ENCODE measurements at places on chromosomes 12 and 14.

DNA sequence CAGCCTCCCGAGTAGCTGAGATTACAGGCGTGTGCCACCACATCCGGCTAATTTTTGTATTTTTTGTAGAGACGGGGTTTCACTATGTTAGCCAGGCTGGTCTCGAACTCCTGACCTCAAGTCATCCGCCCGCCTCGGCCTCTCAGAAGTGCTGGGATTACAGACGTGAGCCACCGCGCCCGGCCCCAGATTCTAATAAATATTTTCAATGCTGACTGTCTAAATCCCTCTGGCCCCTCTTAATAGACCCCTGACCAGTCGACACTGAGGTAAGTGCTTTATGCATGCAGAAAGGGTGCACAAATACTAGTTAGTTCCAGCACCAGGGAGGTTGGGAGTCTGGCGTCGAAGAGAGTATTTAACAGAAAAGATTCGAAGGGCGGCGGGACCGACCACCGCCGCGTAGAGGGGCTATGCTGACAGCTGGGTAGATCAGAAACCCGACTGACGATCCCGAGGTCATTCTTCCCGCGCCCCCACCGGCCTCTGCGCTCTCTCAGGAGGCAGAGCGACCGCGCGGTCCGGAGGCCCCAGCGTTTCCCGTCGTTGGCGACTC is 1.1 kb upstream of the SPATS2 start:
- no peak for DNase-seq

DNA sequence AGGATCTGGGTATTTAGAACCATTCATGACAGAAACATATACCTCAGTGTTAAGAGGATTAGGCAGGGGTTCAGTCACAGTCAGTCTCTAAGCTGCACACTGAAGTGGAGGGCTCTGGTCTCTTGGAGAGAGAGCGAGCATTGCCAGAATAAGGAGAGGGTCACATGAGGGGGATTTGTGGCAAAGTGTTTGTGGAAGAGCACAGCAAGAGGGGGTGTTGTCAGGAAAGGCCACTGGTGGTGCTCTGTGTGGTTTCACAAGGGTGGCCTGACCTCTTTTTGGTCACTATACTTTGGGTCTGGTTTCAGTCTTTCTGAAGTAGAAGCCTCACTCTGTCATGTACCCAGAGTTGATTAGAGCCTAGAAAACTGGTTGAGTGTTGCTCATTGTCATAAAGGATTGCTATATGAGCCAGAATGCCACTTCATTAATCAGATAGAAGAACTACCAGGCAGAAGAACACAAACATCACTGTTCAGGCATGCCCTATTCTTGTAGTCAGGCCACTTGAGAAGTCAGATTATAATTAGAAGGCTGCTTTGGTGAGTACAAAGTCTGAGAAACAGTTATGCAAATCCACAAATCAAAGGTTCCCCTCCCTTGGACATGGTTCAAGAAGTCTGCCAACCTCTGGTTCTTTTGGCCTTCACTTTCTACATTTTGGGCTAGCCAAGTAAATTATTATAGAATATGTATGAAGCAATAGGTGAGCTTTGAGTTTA is 8.4 kb downstream of the TMEM19 start:
- no peak for DNase-seq

- DNase-seq: peak; percentile 51
Measured at GRCh38 chr12:108696111-108696995, 35.0 kb downstream of the CORO1C start.

DNA sequence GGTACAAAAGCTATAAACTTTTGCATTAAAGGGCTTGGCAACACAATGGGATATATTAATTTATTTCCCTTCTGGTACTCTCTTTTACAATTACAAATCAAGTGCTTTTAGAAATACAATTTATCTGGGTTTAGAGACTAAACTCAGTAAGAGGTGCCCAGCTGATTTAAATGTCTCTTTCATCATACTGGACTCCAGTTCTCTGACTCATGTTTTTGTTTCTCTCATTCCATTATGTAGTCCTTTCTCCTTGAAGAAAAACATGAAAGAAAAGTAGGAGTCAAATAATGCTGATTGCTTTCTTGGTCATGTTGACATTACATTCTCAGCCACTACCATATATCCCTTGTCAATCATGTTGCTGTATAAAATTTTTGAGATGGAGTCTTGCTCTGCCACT is 36.3 kb upstream of the CFL2 start:
- peak; percentile 41 for DNase-seq

GRCh38 chr12:66011731-66012130 is 118.8 kb downstream of the LLPH start:
- no peak for DNase-seq

- DNase-seq: no peak
Measured at GRCh38 chr14:92617581-92617980, 104.0 kb downstream of the RIN3 start.

DNA sequence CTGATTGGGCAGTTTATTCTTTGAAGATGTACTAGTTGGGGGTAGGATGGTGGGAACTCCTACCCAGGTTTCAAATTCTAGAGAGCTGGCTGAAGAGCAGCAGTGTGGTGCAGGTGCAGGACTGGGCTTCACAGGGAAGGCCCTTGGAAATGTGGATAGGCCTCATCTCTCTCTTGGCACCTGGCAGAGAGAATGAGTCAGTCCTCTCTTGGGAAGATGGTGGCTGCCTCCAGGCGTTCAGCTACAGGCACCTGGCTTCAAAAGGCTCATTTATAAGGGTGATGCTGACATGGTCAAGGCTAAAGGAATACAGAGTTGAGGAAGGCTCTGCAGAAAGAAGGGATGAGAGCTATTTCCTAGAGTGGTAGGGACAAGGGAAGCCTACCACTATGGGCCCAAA is 179.7 kb upstream of the VASH1 start:
- no peak for DNase-seq

- DNase-seq: no peak
Measured at GRCh38 chr14:59229653-59230406, 41.4 kb downstream of the DAAM1 start.

DNA sequence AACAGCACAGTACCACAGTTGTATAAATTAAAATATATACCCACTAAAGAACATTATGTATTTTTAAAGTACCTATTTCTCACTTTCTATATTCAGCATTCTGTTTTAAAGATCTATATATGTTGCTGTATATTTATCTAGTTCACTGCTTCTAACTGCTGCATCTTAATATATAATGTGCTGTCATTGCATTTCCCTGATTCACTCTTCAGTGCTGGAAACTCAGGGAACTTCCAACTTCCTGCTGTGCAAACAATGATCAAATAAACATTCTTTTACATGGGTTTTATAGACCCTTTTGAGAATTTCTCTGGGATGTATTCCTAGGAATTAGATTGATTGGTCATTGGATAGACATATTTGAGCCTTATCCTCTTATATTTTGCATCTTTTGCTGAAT is 379.1 kb downstream of the APAF1 start:
- no peak for DNase-seq

- DNase-seq: peak; percentile 73
Measured at GRCh38 chr14:64191756-64192155, 102.4 kb downstream of the ESR2 start.

DNA sequence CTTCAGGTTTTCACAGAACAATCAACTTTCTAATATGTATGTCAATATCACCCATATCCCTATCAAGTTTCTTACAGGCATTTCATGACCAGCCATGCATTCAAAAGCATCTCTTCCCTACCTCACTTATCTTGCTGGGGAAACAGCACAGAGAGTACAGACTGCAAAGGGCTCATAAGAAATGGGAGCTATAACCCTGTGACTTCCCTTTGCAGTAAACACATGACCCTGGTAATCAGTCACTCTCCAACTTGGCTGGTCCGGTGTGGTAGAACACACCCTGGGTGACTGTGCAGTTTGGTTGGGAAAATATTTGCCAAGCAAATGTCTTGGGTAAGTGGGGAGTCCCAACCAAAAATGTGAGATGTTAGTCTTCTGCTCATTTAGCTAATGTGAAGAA is 49.4 kb upstream of the TMCC3 start:
- no peak for DNase-seq

DNA sequence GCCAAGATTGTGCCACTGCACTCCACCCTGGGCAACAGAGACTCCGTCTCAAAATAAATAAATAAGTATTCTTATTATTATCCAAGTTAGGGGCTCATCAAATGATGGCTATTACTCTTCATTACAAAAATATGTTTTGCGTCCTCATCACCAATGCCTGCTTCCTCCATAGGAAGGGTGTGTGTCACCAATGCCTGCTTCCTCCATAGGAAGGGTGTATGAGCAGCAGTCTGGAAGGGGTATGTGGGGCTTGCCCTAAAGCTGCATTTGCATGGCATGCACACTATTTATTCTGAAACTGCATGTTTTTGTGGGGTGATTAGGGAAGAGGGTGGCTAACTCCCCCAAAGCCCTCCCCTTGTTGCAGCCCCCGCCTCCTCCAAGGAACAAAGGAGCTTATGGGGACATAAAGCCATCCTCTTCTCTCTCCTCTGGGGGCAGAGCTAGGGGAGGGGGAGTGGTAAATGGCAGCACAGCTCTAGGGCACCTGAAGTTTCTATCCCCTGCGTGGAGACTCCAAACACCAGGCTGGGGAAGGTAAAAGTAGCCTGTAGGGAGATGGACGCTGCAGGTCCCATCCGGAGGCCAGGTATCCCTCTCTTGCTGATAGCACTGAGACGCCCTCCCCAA is 1.3 kb downstream of the CAMKK2 start:
- DNase-seq: no peak

DNA sequence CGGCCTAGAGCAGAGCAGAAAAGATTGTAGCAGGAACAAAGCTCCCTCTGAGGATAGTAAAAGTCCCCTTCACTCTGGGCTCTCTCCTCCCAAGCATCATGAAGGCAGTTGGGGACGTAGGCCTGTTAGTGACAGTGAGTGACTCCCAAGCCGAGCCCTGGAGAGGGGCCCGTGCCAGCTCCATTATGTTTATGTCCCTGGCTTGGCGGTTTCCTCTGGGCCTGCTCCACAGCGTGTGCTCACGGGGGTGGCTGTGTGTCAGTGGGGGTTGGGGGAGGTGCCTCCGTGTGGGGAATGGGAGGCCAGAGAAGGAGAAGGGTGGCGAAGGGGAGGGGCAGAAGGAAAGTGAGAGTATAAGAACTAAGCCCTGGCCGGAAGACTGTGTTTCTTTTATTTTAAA is 170.0 kb upstream of the VASH1 start:
- DNase-seq: no peak

DNA sequence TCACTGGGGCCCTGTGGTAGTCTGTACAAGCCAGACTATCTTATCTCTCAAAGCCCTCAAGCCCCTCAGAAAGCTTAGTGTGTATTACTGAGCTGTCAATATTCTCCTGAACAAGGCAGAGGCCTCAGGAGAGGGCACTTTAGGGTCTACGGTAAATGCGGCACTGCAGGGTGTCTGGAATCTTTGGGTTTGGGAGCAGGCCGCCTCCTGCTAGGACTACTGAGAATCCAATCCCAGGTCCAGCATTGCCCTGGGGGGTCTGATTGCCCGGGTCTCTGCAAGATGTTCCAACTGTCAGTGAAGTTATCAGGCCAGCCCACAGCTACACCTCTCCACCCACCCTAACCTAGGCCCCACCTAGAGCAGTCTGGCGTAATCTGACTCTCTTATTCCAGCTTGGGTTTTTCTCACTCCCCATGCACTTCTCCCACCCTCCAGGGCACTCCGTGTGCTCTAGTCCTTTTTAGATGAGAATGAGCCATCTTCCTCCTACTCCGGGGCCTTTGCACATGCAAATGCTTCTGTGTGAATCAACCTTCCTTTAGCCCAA is 4.3 kb upstream of the ZFP36L1 start:
- DNase-seq: no peak

DNA sequence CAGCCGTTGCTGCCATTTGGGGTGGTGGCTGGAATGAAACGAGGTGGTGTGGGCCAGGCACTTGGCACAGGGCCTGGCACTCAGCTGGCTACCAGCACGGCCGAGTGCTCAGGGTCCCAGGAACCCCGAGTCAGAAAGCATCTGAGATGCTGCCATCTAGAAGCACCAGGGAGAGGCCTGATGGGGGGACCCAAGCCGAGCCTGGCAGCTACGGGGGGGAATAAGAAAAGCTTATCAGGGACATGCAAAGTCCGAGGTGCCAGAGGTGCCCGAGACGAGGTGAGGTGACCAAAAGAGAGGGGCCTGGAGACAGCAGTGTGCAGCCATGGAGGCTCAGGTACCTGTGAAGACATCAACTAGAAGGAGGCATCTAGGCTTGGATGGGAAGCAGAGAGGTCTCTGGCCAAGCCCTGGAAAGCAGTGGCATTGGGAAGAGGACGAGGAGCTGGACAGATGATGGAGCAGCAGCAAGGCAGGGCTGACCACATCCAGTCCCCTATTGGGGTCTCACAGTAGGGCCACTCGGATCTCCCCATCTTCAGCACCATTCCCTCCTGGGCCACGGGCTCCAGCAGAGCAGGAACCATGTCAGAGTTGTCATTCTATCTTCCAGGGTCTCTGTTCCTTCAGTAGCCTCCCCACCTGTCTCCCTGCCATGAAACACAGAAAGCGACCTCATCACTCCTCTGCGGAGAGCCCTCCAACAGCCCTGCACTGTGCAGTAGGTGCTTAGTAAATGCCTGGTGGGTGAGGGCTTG is 59.3 kb upstream of the DIO3 start:
- no peak for DNase-seq

- no peak for DNase-seq
Measured at GRCh38 chr14:27917896-27918295, 848.7 kb upstream of the FOXG1 start.

DNA sequence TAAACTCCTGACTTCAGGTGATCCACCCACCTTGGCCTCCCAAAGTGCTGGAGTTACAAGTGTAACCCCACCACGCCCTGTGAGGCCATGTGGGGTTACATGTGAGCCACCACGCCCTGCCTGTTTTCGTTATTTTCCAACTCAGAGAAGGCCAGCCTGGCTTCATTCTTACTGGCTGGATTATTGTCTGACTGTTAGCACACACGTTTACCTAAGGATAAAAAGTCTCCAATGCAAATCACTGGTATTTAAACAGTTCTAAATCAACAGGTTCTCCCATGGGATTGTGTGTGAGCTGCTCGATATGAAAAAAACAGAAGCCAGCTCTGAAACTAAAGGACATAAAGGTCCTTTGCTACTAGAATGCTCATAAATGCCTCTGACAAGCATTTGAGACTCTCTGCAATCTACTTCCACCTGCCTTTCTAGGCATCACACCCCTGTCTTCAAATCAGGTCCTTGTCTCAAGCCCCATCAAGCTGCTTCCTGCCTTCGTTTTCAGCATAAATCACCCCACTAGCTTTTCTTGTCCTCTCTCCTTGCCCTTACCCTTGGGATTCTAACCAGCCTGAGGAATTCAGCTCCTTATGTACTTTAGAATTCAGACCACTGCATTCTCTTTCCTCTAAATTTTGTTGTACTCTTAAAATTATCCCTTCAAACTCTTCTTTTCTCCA is 265.0 kb downstream of the DUSP6 start:
- DNase-seq: no peak

Data from fibroblast of the conjunctiva (primary cell).